ENCODE measurements at places on chromosomes 11 and 22.

DNA sequence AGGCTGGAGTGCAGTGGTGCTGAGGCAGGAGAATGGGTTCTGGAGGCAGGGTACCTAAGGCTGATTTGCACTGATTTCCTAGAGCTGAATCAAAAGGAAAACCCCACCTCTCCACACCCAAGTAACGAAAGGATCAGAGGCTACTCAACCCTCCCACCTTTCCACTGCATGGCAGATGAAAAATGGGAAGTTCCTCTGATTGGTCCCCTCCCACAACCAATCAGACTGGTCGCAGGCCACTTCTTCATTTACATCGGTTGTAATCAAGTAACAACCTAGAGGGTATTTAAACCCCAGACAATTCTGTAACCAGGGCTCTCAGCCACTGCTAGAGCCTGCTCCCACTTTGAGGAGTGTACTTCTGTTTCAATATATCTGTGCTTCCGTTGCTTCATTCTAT is 18.6 kb upstream of the PARVB start:
- no peak for DNase-seq

DNA sequence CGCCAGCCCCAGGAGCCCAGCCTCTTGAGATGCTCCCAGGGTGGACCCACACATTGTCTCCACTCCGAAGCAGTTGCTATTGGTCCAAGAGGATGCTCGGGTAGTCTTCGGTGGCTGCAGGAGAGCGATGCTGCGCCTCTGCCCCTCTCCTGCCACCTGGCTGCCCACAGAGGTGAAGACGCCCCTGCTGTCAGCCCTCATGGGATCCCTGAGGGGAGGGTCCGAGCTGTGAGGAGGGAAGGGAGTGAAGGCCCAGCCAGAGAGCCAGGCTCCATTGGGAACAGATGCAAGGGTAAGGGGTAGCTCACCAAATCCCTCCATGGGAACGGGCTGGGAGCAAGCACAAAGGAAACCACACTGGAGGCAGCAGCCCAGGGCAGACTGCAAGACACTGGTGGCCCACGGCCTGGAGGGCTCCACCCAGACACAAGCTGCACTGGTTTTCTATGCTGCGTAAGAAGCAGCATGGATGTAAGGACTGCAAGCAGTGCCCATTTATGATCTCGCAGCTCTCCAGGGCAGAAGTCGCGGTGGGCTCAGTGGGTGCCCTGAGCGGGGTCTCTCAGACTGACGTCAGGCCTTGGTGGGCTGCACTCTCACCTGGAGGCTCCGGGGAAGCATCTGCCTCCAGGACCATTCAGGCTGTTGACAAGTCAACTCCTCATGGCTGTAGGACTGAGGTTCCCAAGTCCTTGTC is 15.7 kb downstream of the TSPAN32 start:
- no peak for DNase-seq

DNA sequence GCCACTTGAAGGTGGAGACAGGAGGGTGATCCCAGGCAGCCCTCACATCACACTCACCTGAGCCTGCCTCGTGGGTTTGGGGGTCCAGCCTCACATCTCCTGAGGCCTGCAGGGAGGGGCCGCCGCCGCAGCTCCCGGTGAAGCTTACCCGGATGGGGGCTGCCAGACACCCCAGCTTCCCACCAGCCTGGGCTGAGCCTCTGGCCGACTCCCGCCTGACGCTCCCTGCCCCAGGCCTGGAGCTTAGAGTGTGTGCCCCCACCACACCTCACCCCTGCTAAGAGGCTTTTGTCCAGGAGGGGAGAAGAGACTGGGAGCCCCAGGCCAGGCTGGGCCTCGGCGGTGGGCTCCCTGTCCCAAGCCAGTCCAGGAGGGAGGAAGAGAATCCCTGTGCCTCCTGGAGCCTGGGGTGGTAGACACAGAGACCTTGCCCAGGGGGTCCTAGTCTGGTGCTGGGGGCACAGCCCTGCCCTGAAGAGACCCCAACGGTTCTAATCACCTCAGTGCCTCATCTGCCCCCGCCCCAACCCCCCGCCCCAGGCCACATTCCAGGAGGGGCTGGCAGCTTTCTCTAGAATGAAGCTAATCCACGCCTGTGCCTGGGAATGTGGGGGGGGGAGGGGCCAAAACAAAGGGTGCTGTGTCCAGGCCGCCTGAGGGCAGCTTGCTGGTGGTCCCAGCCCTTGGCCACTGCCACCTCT is at the start of gene SLC16A8:
TSS of gene SLC16A8 (minus strand) at position 254 of the 701 bp plus-strand sequence. CDS start 1,311 bp downstream, outside the sequence.
- no peak for DNase-seq

- DNase-seq: no peak
These were observed 17.2 kb downstream of the DGCR6L start for GRCh38 chr22:20302438-20303228.

- DNase-seq: no peak
These were observed 132.7 kb upstream of the DDI1 start for GRCh38 chr11:103903621-103904323.

DNA sequence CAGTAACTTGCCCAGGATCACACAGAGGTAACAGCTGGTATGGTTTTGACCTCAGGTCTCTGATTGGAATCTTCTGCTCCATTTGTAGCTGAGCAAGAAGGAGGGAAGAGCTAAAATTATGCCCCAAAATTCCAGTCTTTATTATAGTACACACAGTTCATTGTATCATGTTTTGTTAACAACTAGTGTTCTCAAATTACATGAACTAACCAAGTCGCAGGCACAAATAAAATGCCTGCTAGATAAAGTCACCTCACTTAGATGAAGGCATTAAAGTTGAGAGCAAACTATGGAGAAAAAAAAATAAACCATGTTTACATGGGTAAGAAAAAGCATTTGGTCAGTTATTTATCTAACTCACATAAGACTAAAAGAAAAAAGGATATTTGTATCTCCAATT is 58.8 kb downstream of the PDGFD start:
- no peak for DNase-seq

GRCh38 chr11:22192642-22193347 is at the start of gene ANO5:
ANO5 (plus strand) TSS chr11:22193085; CDS start chr11:22193493, 408 bp downstream.
- DNase-seq: no peak

DNA sequence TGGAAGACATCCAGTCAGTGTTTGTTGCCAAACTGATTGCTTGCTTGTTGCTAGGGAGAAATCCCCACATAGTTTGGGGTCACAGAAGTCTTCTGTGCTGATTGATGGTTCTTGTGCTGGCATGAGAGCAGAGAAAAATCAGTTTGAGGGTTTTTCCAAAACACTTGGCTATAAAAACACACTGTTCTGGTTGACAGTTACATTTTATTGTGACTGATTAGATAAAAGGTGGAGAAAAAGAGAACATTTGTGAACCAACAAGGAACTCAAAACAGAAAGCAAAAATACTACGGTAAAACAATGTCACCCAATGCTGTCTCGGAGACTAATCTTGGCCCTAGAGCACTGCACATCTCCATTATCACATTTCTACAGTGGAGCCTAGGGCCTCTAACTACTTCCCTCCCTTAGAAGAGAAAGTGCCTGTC is 14.4 kb upstream of the EIF4G2 start:
- no peak for DNase-seq

- DNase-seq: no peak
These were observed 27.5 kb downstream of the ABCC8 start for GRCh38 chr11:17449158-17449557.

DNA sequence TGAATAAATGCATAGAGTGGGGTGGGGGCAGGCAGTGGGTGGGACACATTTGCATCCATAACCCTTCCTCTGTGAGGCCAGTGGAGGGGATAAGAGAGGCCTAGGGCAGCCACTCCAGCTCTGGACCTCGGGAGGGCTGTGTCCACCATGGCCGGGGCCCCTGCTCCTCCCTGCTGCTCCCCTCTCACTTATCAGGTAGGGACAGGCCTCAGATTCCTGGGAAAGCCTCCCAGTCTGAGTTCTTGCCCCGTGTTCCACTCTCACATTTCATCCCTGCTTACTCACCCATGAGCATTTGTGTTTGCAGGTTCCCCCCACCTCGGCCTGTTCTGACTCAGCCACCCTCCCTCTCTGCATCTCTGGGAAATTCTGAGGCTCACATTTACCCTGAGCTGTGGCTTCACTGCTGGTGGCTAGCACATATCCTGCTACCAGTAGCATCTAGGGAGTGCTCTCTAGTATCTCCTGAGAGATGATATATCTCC is 128.7 kb upstream of the TOP3B start:
- no peak for DNase-seq

GRCh38 chr11:9759519-9760192 is 95.8 kb downstream of the SWAP70 start:
- no peak for DNase-seq

- DNase-seq: no peak
These were observed 9.4 kb downstream of the KIAA0930 start for GRCh38 chr22:45231293-45231692.

- no peak for DNase-seq
These were observed 434.1 kb downstream of the BRD1 start for GRCh38 chr22:49393526-49393925.

- DNase-seq: no peak
These were observed 178.8 kb downstream of the IGLL1 start for GRCh38 chr22:23401111-23401909.

DNA sequence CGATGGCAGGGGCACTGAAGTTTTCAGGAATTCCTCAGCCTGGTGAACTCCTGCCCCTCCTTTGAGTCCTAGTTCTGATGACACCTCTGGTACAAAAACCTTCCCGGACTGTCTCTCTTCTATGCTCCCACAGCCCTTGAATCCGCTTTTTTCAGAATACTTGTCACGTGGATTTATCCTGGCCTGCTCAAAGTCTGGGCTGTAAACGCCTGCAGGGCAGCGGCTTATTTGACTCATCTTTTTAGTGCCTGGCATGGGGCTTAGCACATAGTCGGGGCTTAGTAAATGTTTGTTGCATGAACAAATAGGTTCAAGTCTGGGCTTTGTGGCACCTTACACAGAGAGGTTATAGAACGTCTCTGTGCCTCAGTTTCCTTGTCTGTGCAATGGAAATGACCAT is 13.4 kb upstream of the KCNJ11 start:
- DNase-seq: no peak

- DNase-seq: no peak
These were observed 17.3 kb downstream of the MS4A6A start for GRCh38 chr11:60165538-60165937.

GRCh38 chr11:124481365-124482323 is 36.1 kb upstream of the OR8B8 start:
- no peak for DNase-seq

- DNase-seq: no peak
These were observed 583 bp downstream of the APLP2 start for GRCh38 chr11:130070109-130070845.

GRCh38 chr11:2933375-2934020 is 4.3 kb upstream of the PHLDA2 start:
- no peak for DNase-seq

- DNase-seq: no peak
These were observed 6.7 kb upstream of the CAPRIN1 start for GRCh38 chr11:34044664-34045485.

GRCh38 chr11:96102664-96103078 is 178.8 kb upstream of the MTMR2 start:
- DNase-seq: no peak

- no peak for DNase-seq
These were observed 234.9 kb upstream of the ARHGAP20 start for GRCh38 chr11:110947096-110947495.

DNA sequence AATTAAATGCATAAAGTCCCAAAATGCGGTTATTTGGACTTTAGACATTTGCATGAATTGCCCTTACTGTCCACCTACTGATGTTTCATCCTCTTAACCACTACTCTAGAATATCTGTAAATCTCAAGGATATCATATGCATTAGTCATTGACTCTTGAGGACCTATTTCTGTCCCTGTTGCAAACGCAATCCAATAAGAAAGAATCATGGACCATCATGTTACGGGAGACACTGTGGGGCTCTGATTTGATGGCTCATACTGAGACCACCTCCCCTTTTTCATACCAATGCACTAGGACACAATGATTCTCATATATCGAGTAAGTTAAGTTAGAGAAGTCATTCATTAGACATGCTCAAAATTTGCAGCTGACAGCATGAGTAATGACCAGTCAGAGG is 14.4 kb downstream of the POU2AF2 start:
- DNase-seq: no peak

DNA sequence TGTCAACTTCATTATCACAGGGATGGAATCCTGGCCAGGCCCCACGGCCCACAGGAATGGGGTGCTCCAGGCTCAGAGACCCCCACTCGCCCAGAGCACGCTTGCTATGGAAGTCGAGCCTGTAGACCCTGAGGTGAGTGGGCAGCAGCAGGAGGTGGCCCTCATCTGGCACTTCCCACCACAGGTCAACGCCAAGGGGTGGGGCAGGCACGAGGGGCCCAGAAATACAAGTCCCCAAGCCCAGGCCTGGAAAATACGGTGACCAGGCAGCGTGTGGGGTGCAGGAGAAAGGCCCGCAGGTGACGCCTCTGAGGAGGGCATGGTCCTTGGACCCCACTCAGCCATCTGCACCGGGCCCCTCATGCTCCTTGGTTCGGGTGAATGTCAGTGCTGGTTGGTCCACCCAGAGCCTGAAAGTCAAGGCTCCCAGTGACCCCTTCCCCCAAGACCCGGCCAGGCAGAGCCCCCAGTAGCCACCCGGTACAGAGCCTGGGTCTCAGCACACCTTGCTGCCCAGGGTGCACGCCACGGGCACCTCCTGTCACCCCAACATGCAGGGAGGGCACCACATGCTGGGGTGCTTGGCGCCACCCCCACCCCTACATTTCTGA is 2.4 kb downstream of the MOB2 start:
- no peak for DNase-seq

DNA sequence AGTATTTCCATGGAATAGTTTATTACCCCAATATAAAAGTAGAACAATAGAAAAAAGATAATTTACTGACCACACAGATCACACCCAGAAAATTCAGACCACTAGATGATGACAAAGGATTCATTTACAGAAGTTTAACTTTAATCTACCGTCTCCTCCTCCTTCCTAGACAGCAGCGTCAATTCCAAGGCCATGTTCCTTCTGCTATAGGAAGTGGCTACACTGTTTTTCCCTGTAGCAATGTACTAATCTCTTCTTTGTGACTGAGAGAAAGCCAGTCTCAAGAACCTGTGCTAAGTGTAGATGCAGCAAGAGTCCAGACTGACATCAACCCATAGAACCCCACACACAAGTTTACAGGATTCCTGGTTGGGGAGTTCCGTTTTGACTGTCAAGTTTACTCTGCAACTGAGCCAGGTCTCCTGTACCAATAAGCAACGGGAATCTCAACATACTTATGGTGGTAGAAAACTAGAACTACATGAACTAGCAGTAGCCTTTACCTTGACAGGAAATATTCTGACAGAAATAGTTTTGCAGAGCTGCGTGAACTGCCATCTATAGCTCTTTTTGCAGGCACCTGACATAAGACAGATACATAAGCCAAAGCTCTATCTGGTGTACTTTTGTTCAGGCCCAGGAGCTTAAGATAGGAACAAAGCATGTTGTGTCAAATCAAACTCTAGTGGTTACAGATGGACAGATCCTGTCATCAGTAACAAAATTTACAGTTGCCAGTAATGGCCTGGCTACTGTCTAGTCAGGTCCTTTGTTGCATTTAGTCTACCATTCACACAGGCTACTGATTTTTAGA is 42.9 kb downstream of the MRTFA start:
- DNase-seq: no peak

DNA sequence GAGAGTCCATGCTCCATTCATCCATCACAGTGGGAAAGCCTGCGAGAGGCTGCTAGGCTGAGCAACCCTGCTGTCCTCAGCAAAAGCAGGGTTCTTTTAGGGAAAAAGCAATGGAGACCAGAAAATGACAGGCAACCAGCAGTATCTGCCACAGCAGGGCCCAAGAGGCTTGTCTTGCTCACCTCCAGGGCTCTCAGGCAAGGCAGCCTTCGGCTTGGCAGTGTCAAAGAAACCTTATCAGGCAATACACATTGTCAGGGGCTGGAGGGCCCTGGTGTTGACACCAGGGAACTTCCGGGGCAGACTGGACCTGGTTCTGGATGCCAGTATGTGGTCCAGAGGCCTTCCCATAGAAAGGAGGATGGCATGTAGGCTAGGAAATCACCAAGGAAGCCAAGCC is 10.2 kb upstream of the TLCD5 start:
- no peak for DNase-seq
